ENCODE measurements at places on chromosomes 1 and 21.

- DNase-seq, result no peak
These were observed 390.6 kb downstream of the NUF2 start for GRCh38 chr1:163712321-163712720.

GRCh38 chr1:246617768-246618167, 51.5 kb downstream of the CNST start:
- DNase-seq, result no peak

- no peak for DNase-seq
These were observed 56.2 kb downstream of the PEX14 start for GRCh38 chr1:10530756-10531495.

GRCh38 chr1:155897746-155898145, 13.4 kb downstream of the RIT1 start:
- no peak for DNase-seq

DNA sequence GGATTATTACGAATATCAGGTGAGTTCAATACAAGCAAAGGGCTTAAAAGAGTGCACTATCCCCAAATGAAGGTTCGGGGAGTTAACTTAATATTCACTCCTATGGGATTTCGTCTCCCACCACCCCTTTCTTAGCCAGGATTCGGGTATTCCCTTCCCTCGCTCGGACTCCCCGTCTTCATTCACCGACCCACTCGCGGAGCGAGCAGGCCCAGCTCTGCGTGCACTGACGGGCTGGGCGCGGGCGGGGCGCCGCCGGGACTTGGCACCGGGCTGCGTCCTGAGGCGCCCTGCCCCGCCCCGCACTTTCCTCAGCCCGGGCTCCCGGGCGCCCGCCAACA, 7.7 kb upstream of the MPZL1 start:
- no peak for DNase-seq

DNA sequence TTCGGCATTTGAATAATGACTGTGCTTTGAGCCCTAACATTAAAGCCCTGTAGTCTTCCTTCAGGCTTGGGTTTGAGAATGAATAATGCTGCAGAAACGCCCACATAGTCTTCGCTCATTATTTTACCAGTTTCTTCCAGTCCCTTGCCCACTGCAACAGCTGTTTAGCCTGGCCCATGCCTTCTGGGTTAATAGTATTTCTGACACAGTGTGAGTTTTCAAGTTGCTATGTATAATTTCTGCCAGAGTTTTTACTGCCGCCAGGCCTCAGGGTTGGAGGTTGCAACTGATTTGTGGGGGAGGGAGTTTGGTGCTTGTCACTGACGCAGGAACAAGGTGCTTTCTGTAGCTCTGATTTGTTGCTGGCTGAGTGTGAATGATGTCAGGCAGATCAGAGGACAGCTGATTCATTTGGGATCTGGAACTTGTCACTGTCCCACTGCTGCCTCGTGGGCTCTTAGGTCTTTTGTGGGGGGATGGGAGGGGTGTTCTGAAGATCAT, 109.8 kb downstream of the MAST2 start:
- no peak for DNase-seq

- no peak for DNase-seq
These were observed 227.7 kb downstream of the SMYD3 start for GRCh38 chr1:246279402-246279801.

GRCh38 chr21:30714946-30715345, 3.6 kb downstream of the KRTAP21-3 start:
- DNase-seq, result no peak

GRCh38 chr1:94757931-94758330, 62.2 kb upstream of the SLC44A3 start:
- no peak for DNase-seq

GRCh38 chr1:84293766-84294165, 7.7 kb upstream of the SAMD13 start:
- DNase-seq, result no peak

GRCh38 chr21:36994501-36995158, 11.9 kb upstream of the RIPPLY3 start:
- DNase-seq, result no peak

DNA sequence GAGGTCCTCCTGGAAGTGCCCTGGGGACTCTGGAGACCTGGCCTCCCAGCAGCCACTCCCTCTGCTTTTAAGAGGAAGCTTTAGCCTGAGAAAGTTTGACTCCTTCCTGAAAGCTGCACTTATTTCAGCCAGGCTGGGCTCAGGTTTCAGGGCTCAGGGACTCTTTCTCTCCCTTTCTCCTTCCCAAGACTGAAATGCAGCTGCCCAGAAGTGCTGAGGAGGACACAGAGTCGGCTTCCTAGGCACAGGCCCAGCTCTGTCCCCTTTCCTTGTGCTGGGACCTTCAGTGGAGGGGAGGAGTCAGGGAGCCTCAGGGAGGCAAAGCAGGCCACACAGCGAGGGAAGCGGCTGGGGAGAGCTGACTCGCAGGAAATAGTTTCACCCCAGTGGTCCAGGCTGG, 137.3 kb downstream of the NAV1 start:
- no peak for DNase-seq

GRCh38 chr21:35323947-35324346, 274.8 kb upstream of the RUNX1 start:
- no peak for DNase-seq

GRCh38 chr1:21607549-21608529, 61.3 kb downstream of the RAP1GAP start:
- no peak for DNase-seq

- no peak for DNase-seq
These were observed 14.3 kb downstream of the MOV10 start for GRCh38 chr1:112688781-112689193.

GRCh38 chr21:42495027-42495426, 997 bp downstream of the RSPH1 start:
- DNase-seq, result no peak

DNA sequence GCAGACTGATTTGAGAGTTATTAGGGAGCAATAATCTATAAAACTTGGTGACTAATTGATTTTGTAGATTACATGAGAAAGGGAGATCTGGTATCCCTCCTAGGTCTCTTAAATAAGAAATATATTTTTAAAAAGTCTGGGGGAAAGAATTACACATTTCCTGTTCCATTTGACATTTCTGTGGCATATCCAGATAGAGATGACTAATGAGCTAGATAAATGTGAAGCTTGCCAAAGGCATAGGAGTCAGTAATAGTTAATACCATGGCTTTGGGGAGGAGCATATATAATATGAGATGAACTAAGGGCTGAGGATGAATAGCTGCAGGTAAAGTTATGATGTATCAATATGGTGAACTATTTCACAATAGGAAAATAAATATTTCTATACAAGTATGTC, 663.7 kb downstream of the PTPRC start:
- DNase-seq, result no peak

DNA sequence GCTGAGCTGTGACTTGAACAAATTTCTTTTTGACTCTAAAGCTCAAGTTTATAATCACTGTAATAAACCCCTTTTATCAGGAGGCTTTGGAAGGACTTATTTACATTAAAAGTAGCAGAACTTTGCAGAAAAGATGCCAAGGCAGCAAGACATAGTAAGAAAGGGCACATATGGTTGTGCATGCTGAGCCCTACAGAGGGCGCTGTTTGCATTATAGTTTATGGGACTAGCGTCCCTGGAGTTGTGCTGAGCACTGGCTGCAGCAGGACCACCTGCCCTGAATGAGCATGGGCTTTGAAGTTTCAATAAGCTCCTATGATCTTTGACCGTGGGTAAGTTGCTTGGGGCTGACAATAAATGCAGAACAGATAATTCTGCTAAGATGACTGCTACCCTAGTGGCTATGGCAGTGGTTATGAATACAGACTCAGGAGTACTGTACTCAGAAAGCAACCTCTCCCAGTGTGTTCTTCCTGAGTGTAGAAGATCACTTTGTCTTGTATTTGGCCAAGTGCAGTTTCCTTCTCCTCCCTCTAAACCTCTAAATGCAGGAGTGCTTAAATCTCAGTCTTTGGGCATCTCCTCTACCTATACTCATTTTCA, 45.4 kb upstream of the USP1 start:
- no peak for DNase-seq
